ENCODE measurements at places on chromosomes 16 and 17.
A peak's percentile ranks its signal among the peaks of the same experiment; 100 is the strongest.

GRCh38 chr17:82300707-82301270 is 16.6 kb downstream of the CD7 start:
- no peak for DNase-seq

DNA sequence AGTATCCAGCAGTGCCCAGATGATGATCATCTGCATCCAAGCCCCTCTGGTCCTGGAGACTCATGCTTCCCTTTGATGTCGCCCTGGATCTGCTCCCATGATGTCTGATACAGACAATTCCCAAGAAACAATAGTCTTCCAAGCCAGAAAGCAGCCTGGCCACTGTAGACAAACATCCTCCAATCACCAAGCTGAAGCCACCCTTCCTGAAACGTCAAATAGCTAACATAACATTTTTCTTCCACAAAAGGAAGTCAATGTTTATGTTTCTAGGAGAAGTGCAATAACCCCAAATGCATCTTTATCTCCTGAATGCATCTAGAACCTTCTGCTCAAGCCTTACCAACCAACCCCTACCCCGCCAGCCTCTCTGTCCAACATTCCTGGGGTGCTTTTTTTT is 1.2 kb upstream of the DPEP2 start:
- DNase-seq: no peak

- no peak for DNase-seq
Observed at GRCh38 chr16:13148836-13149235, 247.4 kb downstream of the SHISA9 start.

GRCh38 chr17:29169806-29170591 is 10.2 kb downstream of the MYO18A start:
- no peak for DNase-seq

DNA sequence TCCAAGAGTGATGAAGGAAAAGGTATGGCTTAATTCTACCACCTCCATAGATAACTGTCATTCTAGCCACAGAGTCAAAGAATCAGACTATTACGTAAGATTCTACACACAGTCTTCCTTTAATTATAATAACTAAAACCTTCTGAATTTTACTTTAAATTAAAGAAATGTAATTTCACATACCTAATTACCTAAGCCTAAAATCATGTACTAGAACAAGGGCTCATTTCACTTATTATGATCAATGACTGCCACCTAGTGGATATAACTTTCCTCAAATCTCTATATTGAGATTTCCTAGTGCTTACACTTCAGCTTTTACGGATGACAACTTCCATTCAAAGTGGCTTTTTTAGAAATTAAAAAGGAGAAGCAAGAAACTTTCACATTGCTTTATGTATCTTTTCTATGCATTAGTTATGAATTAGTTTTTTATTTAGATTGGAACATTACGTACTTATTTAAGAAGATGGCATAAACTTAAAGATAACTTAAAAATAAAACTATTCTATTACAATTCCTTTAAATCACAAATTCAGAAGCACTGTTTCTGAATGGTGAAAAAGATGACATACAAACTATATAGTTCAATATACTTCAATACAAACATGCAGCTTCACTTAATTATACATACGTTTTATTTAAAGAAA is 18.2 kb upstream of the ABCA10 start:
- no peak for DNase-seq

GRCh38 chr17:44826123-44826790 is 3.8 kb downstream of the GJC1 start:
- no peak for DNase-seq

- DNase-seq: no peak
Observed at GRCh38 chr17:19264681-19265080, 27.5 kb downstream of the EPN2 start.

- no peak for DNase-seq
Observed at GRCh38 chr16:17335826-17336529, 134.8 kb downstream of the XYLT1 start.

DNA sequence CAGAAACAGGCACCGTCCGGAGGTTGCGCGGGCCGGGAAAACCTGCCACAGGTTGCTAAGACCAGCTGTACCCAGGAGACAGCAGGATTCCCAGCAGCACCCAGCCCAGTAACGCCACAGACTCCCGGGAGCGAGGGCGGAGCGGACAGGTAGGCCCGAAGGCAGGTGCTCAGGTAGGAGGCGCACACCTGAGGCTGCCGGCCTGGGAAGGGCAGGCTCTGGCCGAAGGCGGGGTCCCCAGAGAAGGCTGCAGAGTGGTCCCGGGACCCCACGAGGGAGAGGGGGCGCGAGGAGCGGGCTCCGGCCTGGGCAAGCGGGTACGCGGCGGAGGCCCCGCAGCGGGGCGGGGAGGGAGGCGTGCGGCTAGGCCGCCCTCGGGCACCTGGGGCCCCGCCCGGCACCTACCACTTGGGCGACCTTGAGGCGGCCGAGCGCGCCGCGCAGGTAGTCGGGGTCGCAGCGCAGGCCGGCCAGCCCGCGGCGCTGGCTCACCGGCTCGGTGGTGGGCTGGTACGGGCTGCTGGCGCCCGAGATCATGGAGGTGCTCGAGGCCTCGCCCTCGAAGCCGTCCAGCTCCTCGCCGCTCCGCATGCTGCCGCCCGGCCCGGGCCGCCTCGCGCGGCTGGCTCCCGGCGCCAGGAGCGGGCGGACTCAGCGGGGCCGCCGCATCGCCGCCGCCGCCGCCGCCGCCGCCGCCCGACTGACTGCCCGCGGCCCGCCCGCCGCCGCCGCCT is 441 bp downstream of the CMTM4 start:
- no peak for DNase-seq

DNA sequence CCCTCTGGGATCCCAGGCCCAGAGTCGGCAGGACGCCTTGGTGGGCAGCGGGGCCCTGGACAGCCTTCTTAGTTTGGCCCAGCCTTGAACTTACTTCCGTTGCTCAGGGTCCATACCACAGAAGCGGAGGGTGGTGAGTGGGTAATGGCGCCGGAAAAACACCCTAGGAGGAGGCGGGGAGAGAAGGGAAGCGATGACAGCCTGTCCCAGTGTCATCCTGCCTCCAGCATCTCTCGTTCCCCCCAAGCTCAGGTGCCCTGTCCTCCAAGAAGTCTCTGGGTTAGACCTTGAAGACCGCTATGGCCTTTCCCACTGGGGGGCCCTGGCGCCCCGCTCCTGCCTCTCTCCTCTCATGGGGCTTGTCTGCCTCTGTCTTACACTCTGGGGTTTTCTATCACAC is 22.9 kb downstream of the TNS4 start:
- no peak for DNase-seq

GRCh38 chr17:64036198-64036922 is 15.9 kb upstream of the ICAM2 start:
- no peak for DNase-seq

GRCh38 chr16:1102921-1103635 is 7.0 kb upstream of the C1QTNF8 start:
- peak; percentile 68 for DNase-seq

DNA sequence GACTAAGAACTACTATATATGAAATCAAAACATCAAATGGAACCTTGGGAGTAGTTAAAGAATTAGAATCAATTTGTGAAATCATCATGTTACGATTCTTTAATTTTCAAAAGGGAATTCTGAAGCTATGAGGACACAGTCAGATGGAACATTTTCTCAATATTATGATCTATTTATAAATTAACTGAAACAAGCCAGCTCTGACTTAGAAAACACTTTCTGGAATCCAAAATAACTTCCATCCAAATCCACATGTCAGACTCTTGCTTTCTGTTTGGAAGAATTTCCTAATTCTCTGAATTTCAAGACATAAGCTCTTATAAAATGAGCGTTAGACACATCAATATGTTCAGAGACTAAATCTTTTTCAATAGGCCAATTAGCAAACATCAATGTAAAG is 737.7 kb upstream of the SOX9 start:
- no peak for DNase-seq

DNA sequence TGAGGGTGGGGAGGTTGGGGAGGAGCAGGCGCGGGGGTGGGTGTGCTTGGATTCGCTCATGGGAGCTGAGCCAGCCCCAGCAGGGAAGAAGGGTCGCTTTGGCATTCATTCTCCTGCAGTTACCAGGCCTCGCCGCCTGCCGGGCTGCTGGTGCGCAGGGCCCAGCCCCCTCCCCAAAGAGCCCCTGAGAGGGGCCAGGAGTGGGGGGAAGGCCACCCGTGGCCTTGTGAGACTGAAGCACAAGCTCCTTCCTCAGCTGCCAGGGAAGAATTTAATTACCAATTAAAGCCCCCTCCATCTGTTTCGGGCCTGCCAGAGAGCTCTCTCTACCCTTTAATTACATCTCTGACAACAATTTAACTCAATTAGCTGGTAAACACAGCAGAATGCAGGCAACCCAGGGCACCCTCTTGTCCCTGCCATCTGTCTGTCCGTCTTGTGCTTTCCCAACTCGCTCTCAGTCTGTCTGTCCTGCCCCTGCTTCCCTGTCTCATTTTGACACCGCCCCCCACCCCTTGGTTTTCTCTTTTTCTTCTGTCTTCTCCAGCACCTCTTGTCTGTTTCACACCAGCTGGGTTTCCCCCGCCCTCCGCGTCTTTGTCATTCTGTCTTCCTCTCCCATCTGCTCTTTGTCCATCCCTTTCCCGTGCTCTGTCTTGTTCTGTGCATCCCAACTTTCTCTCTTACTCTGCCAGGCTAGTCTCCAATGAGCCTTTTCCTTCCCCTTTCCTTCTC is 32.7 kb downstream of the CDK5RAP3 start:
- no peak for DNase-seq

DNA sequence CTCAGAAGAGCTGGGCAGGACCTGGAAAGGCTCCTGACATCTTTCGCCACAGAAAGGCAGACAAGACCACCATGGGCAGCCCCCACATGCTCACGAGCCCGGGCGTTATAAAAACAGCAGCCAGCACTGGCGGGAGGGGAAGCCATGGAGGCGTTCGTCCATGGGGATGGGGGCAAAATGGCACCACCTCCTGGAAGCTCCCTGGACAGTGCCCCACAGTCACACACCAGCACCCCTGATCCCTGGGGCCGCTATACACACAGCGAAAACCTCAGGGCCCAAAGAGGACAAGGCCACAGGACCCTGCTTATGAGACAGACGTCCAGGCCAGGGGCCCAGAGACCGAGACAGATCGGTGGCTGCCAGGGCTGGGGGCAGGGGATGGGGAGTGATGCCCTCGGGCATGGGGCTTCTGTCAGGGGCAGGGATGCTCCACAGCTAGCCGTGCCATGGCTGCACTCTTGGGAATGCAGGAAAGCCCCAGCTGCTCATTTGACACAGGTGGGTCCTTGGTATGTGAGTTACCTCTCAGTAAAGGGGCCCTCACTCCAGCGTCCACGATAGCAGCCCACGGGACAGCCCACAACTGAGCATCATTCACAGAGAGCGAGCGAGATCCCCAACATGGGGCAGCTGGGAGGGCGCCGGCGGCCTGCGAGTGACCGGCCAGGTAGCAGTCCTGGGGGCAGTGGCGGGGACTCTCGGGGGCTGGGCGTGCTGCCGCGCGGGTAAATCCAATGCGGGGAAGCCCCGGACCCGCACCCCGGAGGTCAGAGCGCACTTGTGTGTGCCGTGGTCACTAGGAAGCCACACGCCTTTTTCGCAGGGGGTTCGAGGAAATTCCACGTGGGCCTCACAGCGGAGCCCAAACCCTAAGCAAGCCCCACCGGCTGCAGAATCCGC is 6.4 kb upstream of the PVALEF start:
- DNase-seq: no peak

GRCh38 chr17:78118801-78119241 is 9.7 kb downstream of the TMC6 start:
- DNase-seq: no peak

DNA sequence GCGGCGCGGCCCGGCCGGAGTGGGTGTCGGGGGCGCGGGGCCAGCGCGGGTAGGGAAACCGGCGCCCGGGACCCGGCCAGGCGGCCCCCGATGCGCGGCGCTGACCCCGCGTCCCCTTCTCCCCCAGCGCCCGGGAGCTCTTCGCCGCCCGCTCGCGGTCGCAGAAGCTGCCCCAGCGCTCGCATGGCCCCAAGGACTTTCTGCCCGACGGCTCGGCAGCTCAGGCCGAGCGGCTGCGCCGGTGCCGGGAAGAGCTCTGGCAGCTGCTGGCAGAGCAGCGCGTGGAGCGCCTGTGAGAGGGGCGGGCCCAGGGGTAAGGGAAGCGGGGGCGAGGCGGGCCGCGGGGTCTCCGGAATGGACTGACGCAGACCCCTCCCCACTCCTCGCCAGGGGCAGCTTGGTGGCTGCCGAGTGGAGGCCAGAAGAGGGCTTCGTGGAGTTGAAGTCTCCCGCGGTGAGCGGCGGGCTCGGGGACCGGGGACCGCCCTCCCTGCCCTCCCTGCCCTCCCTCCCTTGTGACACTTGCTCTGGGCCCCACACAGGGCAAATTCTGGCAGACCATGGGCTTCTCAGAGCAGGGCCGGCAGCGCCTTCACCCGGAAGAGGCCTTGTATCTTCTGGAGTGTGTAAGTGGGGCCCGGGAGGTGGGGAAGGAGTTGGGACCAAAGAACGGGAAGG is 430 bp downstream of the TSEN54 start:
- DNase-seq: no peak

DNA sequence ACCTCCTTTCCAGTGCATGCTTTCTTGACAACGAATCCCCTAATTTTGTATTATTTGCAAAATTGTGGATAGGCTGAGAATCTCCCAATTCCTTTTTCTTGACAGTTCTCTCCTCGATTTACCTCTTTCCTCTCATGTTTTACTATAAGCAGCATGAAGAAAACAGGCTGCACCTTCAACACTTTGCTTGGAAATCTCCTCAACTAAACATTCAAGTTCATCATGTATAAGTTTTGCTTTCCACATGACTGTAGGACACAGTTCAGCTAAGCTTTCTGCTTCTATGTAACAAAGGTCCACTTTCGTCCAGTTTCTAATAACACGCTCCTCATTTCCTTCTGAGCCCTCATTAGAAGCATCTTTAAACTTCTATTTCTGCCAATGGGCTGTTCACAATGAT is 199.0 kb upstream of the NLRP1 start:
- DNase-seq: no peak

- DNase-seq: no peak
Observed at GRCh38 chr16:46787909-46788308, 39.8 kb upstream of the MYLK3 start.

- no peak for DNase-seq
Observed at GRCh38 chr17:56148333-56148732, 4.9 kb upstream of the ANKFN1 start.

DNA sequence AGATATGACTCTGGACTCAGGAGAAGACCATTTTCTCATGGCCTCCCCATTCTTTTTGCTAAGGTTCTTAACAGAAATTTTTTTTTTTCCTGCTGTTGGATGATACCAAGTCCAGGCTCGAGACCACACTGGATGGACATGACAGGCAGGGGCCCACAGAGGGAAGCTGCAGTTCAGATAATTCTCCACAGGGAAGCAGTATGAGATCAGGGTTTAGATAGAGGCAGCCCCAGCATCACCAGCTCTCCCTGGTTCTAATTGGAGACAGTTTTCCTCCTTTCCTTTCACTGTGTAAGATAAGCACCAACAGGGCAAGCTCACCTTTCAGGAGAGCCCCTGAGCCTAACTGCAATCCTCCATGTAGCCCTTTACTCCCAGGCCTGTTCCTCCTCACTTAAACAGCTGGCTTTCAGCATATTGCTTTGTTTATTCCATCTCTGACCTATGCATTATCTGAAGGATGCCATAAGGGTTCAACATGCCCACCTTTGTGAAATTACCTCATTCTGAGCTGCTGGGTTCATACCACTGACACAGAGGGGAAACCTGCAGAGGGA is 108.1 kb downstream of the SNX11 start:
- DNase-seq: no peak

GRCh38 chr17:2503627-2504026 is 8.1 kb downstream of the METTL16 start:
- DNase-seq: no peak

GRCh38 chr16:89322321-89323119 is 105.0 kb downstream of the ZNF778 start:
- DNase-seq: no peak

- no peak for DNase-seq
Observed at GRCh38 chr17:65035704-65036103, 20.8 kb downstream of the GNA13 start.

- DNase-seq: no peak
Observed at GRCh38 chr16:86317813-86318650, 192.3 kb upstream of the FOXF1 start.
